ENCODE measurements at places on chromosomes 4 and X.

GRCh38 chrX:130848763-130849162 is 54.2 kb downstream of the ENOX2 start:
- no peak for DNase-seq

- no peak for DNase-seq
Observed at GRCh38 chr4:165175879-165176278, 31.5 kb upstream of the KLHL2 start.

GRCh38 chr4:15233264-15233597 is 194.6 kb upstream of the C1QTNF7 start:
- no peak for DNase-seq

DNA sequence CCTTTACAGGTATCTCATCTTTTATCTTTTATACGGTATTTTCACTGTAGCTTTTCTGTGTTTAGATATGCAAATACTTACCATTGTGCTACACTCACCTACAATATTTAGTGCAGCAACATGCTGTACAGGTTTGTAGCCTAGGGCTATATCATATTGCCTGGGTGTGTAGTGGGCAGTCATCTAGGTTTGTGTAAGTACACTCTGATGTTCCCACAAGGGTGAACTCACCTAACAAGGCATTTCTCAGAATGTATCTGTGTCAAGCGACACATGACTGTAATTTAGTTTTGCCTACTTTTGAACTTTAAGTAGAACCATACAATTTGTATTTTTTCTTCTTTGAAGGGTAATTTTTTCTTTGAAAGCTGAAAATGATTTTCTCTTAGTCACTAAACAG is 54.2 kb upstream of the SLC10A4 start:
- no peak for DNase-seq

DNA sequence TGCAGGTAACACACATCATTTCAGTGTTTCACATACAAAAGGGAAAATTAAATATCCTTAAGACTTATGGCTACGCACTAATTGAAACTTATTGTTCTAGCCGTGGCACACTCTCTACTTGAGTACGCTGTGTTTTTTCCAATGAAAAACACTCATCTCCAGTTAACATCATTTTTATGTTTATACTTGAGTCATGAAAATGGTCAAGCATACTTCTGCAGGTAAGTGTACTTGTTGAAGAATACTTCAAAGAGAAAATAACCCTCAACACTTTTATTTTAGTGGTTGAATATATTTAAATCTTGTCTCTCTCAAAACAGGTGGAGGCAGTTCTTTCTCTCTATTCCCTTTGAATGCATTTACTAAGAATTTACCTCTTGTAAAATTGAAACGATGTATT is 538.7 kb upstream of the PCDH7 start:
- no peak for DNase-seq

DNA sequence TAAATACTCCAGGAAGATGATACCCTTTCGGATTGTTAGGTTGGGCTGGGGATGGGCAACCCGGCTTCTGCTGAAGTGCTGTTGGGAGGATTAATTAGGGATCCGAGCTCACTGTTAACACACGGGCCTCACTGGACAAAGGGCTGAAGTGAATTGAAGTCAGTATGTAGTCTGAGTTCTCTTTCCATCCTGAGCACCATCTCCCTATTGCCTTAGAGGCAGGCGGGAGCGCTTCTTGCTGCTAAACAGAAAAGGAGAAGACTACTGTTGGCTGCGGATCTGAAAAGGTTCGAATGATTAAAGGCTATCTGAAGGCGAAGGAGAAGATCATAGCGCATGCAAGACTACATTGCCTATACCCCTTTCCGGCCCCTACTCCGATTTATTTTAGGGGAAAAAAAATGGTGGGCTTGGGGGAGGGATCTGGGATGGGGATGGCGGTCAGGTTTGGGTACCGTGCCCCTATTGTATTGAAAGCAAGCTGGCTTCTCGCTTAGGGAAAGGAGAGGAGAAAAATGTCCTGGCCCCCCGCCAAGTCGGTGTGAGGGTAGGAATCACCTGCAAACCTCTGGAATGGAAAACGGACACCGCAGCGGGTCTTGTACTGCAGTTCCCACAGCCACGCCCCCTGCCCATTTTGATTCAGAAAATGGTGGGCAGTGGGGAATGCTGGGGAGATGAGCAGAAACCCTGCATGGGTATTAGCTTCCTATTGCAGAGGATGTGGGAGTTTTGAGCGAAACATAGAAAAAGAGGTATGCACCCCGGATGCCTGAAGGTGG is 22.3 kb downstream of the MORF4L2 start:
- no peak for DNase-seq

DNA sequence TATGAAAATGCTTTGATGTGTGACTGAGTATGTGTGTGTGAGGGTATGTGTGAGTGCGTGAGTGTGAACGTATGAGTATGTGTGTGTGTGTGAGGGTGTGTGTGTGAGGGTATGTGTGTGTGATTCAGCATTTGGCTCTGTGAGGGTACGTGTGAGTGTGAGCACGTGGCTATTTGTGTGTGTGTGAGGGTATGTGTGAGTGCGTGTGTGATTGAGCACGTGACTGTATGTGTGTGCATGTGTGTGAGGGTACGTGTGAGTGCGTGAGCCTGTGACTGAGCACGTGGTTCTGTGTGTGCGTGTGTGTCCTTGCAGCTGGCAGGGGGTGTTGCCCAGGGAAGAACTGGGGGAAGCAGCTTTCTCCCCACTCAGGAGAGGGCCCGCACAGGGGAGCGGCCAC is 16.1 kb upstream of the PPP2R3B start:
- no peak for DNase-seq

DNA sequence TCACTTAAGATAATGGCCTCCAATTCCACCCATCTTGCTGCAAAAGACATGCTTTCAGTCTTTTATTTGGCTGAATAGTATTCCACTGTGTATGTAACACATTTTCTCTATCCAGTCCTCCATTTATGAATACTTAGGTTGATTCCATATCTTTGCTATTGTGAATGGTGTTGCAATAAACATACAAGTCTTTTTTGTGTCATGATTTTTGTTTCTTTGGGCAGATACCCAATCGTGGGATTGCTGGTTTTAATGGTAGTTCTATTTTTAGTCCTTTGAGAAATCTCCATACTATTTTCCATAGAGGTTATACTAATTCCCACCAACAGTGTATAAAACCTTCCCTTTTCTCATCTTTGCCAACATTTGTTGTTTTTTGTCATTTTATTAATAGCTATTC is 180.9 kb downstream of the SMIM20 start:
- no peak for DNase-seq

- DNase-seq = no peak
Observed at GRCh38 chr4:6063684-6064083, 45.5 kb upstream of the C4orf50 start.

- DNase-seq = no peak
Observed at GRCh38 chrX:30930679-30931078, 41.6 kb upstream of the TAB3 start.

GRCh38 chrX:49266523-49267445 is 2.3 kb upstream of the FOXP3 start:
- DNase-seq = no peak

GRCh38 chr4:182552948-182553347 is 309.7 kb downstream of the TENM3 start:
- DNase-seq = no peak

DNA sequence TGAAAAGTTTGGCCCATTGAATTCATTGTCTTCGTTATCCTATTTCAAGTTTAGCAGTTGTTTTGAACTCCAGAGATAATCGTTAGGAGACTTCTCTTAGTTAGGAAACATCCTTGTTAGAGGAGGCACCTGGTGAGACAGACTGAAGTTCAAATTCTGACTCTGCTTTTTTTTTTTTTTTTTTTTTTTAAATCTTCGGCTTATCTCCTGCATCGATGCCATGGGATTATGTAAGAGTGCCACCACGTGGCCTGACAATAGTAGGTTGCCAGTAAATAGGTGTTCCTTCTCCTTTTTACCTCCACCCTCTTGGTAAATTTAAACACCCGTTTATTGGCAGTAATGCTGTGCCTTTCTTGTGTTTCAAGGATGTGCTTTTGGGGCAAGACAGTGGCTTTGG is 149.3 kb downstream of the SOWAHB start:
- no peak for DNase-seq

DNA sequence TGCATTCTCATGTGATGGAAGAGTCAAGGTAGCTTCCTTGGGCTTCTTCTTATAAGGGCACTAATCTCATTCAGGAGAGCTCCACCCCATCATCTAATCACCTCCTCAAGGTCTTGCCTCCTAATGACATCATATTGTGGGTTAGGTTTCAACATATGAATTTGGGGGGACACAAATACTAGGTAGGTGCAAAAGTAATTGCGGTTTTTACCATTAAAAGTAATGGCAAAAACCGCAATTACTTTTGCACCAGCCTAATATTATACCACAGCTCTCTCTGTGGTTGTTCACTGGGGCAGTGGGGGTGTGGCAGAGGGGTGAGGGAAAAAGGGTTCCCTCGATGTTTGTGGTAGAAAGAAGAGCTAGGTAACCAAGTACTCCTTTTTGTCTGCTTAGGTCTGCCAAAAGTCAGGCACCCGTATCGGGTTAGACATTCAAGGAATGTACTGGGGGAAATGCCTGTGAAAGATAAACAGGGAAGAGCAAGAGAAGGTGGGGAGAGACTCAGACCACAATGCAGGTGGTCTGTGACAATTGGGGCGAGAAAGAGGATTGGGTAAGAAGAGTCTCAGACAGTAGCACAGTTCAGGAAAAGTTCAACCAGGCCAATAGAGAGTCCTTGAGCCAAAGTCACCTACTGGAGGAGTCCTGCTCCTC is 78.9 kb upstream of the MTM1 start:
- DNase-seq = no peak

GRCh38 chr4:175998782-175999181 is 66.9 kb upstream of the WDR17 start:
- no peak for DNase-seq

DNA sequence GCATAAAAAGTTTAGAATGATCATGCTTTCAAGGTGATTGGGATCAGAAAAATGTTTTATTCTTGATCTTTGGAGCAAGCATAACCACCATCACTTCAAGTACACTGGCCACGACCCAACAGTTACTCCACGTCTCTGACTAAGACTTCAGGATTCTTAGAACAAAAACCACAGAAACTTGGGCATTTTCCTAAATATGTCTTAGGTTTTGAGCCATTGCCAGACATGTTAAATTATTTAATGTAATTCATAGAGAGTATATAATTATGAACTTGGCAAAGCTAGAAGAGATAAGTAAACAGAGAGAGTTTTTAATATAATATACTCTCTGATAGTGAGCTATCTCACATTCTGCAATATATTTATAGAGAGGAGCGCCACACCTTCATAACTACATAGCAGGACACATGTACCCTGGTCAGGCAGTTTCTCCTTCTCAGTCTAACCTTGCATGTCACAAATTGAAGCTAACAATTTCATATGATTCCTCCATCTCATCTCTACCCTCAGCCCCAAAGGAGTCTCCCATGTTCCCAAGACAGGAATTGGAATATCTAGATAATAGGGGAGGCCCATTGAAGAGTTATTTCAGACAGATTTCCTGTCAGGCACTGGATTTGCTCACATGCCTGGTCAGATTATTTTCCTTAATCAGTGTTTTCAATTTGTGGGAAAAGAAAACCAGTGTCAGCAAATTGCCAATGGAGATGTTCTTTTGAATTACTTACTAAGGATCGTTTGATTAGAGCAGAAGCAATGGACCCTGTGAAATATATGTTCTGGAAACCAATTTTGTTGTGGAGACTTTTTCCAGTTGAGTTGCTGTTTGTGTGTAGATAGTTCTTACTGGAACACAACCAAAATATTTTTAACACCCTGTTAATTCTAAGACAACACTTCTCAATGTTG is 61.7 kb upstream of the GUCY1A1 start:
- DNase-seq = no peak

DNA sequence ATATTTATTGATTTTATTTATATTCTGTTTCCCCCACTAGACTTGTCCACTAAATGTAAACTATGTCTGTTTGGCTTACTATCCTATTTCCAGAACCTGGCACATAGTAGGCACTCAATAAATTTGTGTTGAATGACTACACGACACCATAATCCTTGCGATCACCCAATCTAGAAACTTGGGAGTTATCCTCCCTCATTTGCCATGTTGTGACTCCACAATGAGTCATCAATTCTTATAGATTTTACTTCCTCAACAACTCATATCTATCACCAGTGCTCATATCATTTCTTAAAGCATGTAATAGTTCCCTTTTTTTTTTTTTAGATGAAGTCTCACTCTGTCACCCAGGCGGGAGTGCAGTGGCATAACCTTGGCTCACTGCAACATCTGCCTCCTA is 39.9 kb upstream of the VAMP7 start:
- DNase-seq = no peak

DNA sequence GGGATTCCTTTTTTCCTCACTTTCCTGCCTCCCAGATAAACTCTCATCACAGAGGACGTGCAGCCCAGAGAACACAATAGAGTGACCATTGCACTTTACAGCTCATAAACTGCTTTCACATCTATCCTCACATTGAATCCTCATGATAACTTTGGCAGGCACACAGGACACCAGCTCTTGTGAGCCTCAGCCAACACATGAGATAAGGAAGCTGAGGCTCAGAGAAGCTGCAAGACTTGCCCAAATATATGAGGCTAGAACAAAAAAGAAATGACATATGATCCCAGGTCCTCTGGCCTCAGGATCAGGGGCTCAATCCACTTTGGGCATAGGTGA is 85.0 kb upstream of the CPEB2 start:
- no peak for DNase-seq

DNA sequence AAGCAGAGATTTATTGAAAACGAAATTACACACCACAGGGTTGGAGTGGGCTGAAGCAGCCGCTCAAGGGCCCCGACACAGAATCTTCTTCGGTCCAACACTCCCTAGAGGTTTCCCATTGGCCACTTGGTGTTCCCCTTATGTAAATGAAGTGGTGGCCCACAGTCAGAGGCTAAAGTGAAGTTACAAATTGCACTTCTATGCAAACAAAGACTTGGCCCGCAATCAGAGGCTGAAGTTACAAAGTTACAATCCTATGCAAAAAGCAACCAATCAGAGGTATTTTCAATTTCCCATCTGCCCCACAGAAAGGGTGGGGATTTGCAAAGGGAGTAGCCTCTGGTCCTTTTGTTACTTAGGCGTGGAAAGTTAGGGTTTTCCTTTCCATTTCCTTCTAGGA is 35.7 kb upstream of the SLC25A43 start:
- DNase-seq = no peak

GRCh38 chrX:2432298-2432863 is 68.4 kb downstream of the DHRSX start:
- DNase-seq = no peak

GRCh38 chr4:69096111-69096656 is at the start of gene UGT2B7:
Gene UGT2B7 (plus strand): TSS chr4:69096474. CDS start chr4:69096521, 47 bp downstream.
- DNase-seq = no peak

GRCh38 chr4:158313566-158313965 is 103.3 kb downstream of the TMEM144 start:
- no peak for DNase-seq

GRCh38 chrX:49233887-49234555 is 881 bp upstream of the CACNA1F start:
- no peak for DNase-seq

- DNase-seq = no peak
Observed at GRCh38 chrX:15929194-15929593, 74.6 kb upstream of the AP1S2 start.

GRCh38 chr4:98711526-98711925 is 53.1 kb upstream of the TSPAN5 start:
- DNase-seq = no peak

All from vagina (tissue), 2 donors.